ENCODE measurements at places on chromosomes 4 and X.

- DNase-seq, result no peak
Measured at GRCh38 chr4:99324979-99325378, 3.8 kb upstream of the ADH1B start.

GRCh38 chr4:109816894-109817293, 1.3 kb downstream of the GAR1 start:
- DNase-seq, result no peak

- peak; percentile 36 for DNase-seq
Measured at GRCh38 chr4:174631901-174632758, 109.8 kb upstream of the HPGD start.

- DNase-seq, result no peak
Measured at GRCh38 chr4:82677327-82677726, 115.5 kb upstream of the TMEM150C start.

DNA sequence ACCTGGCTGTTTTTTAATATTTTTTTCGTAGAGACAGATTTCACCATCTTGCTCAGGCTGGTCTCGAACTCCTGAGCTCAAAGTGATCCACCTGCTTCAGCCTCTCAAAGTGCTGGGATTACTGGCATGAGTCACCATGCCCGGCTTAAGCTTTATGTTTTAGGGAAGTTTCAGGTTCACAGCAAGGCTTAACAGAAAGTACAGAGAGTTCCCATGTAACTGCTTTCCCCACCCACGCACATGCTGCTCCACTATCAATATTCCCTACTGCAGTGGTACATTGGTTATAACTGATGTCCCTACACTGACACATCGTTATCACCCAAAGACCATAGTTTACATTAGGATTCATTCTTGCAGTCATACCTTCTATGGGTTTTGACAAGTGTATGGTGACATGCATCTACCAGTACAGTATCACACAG, 62.7 kb downstream of the PRPS1 start:
- no peak for DNase-seq

GRCh38 chr4:20194123-20195013, 57.3 kb upstream of the SLIT2 start:
- no peak for DNase-seq

- DNase-seq, result no peak
Measured at GRCh38 chr4:62407534-62407933, 1207.4 kb downstream of the ADGRL3 start.

Measured in CD4-positive, alpha-beta T cell treated with Interleukin-21 for 1 hour (primary cell).